ENCODE measurements at places on chromosomes 2 and 18. TPM values are rescaled to one million over a fixed set of nuclear protein-coding genes. Genes with fewer than 3 reads are reported as not detected.

The ASB1 gene
- 21.2 TPM for total RNA-seq

The NRBP1 gene
- 137 TPM for total RNA-seq

The UGT1A10 gene
- total RNA-seq: not detected

The B3GNT7 gene
- 0.26 TPM for total RNA-seq

The PCARE gene
- total RNA-seq: not detected

Measured in pulmonary artery endothelial cell (primary cell).